ENCODE measurements at places on chromosomes 5 and 9.

DNA sequence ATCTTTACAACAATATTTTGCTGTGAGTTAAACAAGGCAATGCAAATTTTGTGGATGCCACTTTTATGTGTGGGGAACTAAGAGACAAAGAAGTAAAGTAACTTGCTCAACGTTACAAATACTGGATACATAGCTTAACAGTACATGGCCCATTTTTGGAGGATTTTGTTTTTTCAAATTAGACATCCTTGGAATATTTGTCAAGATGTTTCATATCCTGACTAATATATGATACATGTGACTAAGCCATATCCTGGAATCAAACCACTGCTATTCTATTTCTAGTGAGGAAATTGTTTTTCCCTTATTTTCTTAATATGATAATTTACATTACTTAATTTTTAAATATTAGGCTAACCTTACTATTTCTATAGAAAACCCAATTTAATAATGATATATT is 529.8 kb downstream of the DMRTA1 start:
- DNase-seq, result no peak

DNA sequence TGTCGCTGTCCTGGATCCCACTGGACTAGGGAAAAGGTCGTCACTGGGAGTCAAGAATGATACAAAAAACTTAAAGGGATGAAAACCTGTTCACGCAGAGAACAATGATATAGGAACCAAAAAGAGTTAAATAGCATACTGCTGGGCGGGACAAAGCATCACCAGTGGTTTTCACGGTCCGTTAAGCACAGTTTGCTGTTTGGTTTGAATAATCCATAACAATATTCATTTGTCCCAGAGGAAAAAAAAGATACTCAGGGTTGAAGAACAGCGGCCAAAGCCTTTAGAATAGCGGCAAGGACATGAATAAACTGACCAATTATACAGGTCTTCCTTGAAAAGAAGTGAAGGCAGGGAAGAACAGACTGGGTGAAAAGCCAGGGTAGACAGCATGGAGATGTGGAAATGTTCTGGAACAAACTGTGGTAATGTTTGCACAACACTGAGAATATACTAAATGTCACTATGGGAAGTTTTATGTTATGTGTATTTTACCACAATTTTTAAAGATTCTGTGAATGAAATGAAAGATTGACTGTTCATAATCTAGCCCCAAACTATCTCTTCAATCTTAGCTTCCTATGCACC is 60.8 kb downstream of the MTMR12 start:
- no peak for DNase-seq

DNA sequence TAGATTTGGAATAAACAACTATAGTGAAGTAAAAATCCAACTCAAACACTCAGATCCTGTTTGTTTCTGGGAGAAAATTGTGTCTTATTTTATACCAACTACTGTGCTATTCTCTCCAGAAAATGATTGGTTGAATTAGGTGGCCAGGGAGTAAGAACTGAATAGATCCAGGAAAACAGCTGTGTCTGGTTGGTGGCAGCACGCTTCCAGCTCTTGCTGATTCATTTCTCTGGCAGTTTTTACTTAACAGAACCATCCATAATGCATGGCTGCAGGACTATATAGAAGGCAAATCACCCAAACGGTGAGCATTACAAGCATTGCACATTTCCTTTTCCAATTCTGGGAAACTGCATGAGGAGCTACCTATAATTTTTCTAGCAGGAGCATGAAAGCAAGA is 29.5 kb downstream of the DMAC1 start:
- no peak for DNase-seq

DNA sequence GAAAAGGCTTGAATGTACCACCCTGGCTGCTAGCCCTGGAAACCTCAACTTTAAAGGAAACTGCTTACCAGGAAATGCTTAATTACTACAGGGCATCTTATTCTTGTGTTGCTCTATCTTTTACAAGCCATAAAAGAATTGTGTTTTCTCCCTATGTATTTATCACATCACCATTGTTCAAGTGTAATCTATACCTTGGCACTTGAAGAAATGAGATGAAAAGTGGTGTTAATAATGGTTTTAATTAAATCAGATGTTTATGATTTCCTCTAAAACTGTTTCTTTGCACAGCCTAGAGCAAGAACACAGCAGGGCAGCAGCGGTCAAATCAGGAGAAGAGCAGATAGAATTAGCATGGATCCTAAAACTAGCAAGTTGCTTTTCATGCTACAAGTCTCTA is 131.8 kb upstream of the RGMB start:
- DNase-seq, result no peak

DNA sequence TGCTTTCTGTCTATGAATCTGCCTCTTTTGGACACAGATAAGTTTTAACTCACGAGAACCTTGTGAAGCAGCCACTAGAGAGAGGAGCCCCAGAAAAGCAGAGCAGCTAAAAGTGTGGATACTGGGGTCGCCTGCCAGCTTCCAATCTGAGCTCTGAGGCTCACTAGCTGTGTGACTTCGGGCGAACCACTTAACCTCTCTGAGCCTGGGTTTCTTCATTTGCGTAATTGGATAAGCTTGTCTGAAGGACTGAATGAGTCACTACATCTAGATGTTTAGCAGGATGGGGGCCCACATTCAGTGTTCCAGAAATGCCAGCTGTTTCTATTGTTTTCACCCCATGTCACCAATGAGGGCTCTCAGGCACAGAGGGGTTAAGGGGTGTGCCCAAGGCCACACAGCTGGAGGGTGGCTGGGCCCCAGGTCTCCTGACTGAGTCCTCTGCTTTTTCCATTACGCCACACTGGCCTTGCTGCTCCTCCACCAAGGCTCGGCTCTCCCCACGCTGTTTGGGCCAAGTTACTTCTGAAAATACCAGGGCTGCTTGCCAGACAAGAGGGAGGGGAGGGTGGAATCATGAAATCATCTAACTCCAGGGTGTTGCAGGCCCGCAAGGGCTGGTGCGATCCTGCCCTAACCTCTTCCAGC is 36.2 kb downstream of the SH3PXD2B start:
- DNase-seq, result peak; percentile 76

- peak; percentile 83 for DNase-seq
Observed at GRCh38 chr9:93058355-93059010, at the start of gene SUSD3. SUSD3 (plus strand) TSS chr9:93058701; CDS start chr9:93058743, 42 bp downstream.

Data from RPMI8226 (cell line).